Breast epithelium (tissue), 4 donors: ENCODE measurements at places on chromosomes 5 and 9.

- H3K27me3 ChIP-seq = no peaks in the 10 kb centered on the region
- no peaks in the 10 kb centered on the region for H3K4me1 ChIP-seq
- H3K36me3 ChIP-seq = no peaks in the 10 kb centered on the region
- DNase-seq = no peak
- H3K4me3 ChIP-seq = no peak overlapping the region
- no peak overlapping the region for H3K27ac ChIP-seq
These were observed 149.8 kb downstream of the ENTREP1 start for GRCh38 chr9:69474821-69475220.

DNA sequence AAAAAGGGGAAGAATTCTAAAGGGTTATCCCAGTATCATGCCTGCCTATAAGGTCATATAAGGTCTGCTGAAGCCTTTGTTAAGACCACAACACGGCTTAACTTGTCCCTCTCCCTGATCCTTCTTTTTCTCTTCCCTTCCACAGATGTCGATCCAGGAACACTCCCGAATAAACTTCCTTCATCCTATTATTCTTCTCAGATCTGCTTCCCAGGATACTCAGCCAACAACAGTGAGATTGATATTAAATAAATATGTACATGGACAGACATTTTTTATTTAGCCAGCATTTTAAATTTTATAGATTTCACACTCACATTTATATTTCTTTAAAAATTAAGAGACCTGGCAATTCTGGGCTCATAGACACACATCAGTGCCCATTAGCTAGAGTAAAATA lies 44.1 kb downstream of the DPYSL3 start:
- no peak overlapping the region for H3K27ac ChIP-seq
- H3K4me1 ChIP-seq = no peaks in the 10 kb centered on the region
- H3K4me3 ChIP-seq = no peak overlapping the region
- no peak for DNase-seq

- H3K4me3 ChIP-seq = no peak overlapping the region
- H3K4me1 ChIP-seq = no peaks in the 10 kb centered on the region
- DNase-seq = no peak
- H3K27me3 ChIP-seq = no peaks in the 10 kb centered on the region
- no peaks in the 10 kb centered on the region for H3K36me3 ChIP-seq
These were observed 149.6 kb downstream of the DROSHA start for GRCh38 chr5:31382051-31382878.

- H3K4me3 ChIP-seq = no peak overlapping the region
- no peak overlapping the region for H3K27ac ChIP-seq
- no peaks in the 10 kb centered on the region for H3K36me3 ChIP-seq
- no peak for DNase-seq
- no peaks in the 10 kb centered on the region for H3K4me1 ChIP-seq
- no peaks in the 10 kb centered on the region for H3K27me3 ChIP-seq
These were observed 55.1 kb upstream of the KDM4C start for GRCh38 chr9:6702707-6703106.

GRCh38 chr9:114631166-114631565 lies 20.1 kb downstream of the TMEM268 start:
- H3K4me1 ChIP-seq = no peaks in the 10 kb centered on the region
- no peak for DNase-seq
- H3K36me3 ChIP-seq = peaks cover 7% of the 10 kb centered on the region
- no peak overlapping the region for H3K27ac ChIP-seq

- H3K27ac ChIP-seq = no peak overlapping the region
- H3K27me3 ChIP-seq = no peaks in the 10 kb centered on the region
- no peaks in the 10 kb centered on the region for H3K4me1 ChIP-seq
- no peaks in the 10 kb centered on the region for H3K36me3 ChIP-seq
- H3K4me3 ChIP-seq = no peak overlapping the region
These were observed 179.1 kb upstream of the GNA14 start for GRCh38 chr9:77827104-77827784.

DNA sequence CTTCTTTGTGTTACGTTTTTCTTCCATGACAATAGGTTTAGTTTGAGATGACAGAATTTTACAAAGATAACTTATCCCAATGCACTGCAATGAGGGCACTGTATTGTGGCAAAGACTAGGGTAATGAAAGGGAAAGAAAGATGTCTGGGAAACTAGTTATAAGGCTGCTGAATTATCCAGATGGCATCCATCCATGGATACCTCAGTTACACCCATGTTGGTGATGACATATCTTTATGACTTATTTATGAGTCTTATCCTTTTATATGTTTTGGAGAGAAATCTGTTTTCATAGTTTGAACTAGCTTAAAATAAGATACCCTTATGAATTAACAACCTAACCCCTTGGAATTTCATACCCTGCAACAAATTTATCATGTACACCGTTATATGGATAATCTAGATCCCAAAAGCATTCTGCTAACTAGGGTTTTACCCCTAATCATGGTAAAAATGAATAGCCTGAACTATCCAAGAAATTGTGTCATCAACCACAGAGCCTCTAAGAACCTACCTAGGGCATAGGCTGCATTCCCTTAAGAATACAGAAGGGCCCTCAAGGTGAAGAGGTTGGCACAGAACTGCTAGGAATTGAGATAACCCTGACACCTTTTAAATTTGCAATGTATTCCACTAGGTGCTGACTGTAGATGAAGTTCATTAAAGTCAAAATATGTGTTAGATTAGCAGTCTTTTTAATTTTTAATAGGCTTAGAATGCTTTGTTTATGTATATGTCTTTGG lies 49.5 kb upstream of the RORB start:
- H3K4me3 ChIP-seq = no peak overlapping the region
- H3K27ac ChIP-seq = no peak overlapping the region
- no peaks in the 10 kb centered on the region for H3K4me1 ChIP-seq
- H3K27me3 ChIP-seq = no peaks in the 10 kb centered on the region

DNA sequence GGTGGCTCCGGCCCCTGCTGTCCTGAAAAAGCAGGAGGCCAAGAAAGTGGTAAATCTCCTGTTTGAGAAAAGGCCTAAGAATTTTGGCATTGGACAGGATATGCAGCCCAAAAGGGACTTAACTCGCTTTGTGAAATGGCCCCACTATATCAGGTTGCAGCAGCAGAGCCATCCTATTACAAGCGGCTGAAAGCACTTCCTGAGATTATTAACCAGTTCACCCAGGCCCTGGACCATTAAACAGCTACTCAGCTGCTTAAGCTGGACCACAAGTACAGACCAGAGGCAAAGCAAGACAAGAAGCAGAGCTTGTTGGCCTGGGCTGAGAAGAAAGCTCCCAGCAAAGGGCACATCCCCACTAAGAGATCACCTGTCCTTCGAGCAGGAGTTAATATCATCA lies 89.7 kb downstream of the MLLT3 start:
- no peaks in the 10 kb centered on the region for H3K4me1 ChIP-seq
- H3K36me3 ChIP-seq = no peaks in the 10 kb centered on the region
- no peak overlapping the region for H3K4me3 ChIP-seq
- H3K27me3 ChIP-seq = no peaks in the 10 kb centered on the region
- no peak overlapping the region for H3K27ac ChIP-seq

- H3K4me1 ChIP-seq = no peaks in the 10 kb centered on the region
- H3K27me3 ChIP-seq = no peaks in the 10 kb centered on the region
- no peak overlapping the region for H3K4me3 ChIP-seq
- no peak overlapping the region for H3K27ac ChIP-seq
These were observed 378.9 kb downstream of the KCTD16 start for GRCh38 chr5:144549580-144549979.

DNA sequence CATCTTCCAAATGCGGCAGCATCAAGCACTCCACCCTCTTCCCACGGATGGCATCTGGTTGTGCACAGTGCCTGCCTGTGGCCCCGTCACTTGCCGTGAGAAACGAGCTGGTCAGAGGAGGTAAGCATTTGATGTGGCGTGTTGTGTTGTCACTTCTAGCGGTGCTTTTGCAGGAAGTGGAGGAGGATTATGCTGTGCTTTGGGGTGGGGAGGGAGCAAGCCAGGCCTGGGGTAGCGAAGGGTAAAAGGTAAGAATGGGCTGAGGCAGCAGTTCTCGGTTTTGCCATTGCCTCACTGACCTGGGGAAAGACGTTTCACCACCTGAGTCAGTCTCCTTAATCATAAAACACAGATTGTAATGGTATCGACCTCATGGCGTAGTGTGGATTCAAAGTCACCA lies 2.3 kb upstream of the POMT1 start:
- no peaks in the 10 kb centered on the region for H3K27me3 ChIP-seq
- H3K27ac ChIP-seq = peak overlapping the region; percentile 25
- H3K36me3 ChIP-seq = peaks cover 15% of the 10 kb centered on the region
- peaks cover 9% of the 10 kb centered on the region for H3K4me1 ChIP-seq

DNA sequence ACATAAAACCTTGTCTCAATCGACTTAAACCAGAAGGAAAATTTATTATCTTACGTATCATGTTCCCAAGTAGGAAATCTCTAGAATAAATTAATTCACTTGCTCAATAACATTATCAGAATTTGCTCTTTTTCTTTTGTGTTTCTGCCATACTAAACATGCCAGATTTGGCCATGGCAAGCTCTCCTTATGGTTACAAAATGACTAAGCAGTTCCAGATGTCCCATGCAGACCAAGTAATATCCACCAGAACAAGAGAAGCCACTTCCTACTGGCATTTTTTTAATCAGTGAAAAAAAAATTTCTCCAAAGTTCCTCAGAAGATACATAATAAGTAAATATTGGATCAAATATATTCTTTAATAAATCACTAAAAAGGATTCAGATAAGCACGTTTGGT lies 25.2 kb upstream of the ADAMTS6 start:
- H3K4me1 ChIP-seq = no peaks in the 10 kb centered on the region
- H3K27ac ChIP-seq = no peak overlapping the region
- H3K4me3 ChIP-seq = no peak overlapping the region
- DNase-seq = no peak
- H3K36me3 ChIP-seq = no peaks in the 10 kb centered on the region
- H3K27me3 ChIP-seq = no peaks in the 10 kb centered on the region

GRCh38 chr5:143355710-143356109 lies 47.8 kb downstream of the NR3C1 start:
- peak overlapping the region; percentile 72 for H3K27ac ChIP-seq
- H3K36me3 ChIP-seq = no peaks in the 10 kb centered on the region
- H3K27me3 ChIP-seq = no peaks in the 10 kb centered on the region
- DNase-seq = peak; percentile 56
- no peaks in the 10 kb centered on the region for H3K4me1 ChIP-seq

DNA sequence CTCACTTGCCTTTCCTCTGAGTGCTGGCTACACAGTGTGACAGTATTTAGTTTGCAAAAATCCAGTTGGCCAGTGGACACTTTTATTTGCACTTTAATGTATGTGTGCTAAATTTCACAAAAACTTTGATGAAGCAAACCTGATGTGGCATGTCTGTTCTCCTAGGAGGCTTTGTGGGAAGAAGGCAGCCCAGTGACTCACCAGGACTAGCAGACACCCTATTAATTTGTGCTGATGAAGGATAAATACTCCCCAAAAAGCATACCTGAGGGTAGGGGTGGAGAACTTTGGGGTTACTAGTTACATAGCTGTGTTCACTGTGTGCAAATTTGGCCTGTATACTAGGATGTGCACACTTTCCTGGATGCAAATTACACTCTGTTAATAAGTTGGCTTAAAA lies 39.3 kb upstream of the IPPK start:
- H3K4me1 ChIP-seq = no peaks in the 10 kb centered on the region
- no peaks in the 10 kb centered on the region for H3K27me3 ChIP-seq
- DNase-seq = no peak
- H3K27ac ChIP-seq = no peak overlapping the region

- no peaks in the 10 kb centered on the region for H3K36me3 ChIP-seq
- DNase-seq = no peak
- no peak overlapping the region for H3K27ac ChIP-seq
- no peak overlapping the region for H3K4me3 ChIP-seq
- no peaks in the 10 kb centered on the region for H3K27me3 ChIP-seq
These were observed 26.8 kb downstream of the WWC1 start for GRCh38 chr5:168318240-168318639.

DNA sequence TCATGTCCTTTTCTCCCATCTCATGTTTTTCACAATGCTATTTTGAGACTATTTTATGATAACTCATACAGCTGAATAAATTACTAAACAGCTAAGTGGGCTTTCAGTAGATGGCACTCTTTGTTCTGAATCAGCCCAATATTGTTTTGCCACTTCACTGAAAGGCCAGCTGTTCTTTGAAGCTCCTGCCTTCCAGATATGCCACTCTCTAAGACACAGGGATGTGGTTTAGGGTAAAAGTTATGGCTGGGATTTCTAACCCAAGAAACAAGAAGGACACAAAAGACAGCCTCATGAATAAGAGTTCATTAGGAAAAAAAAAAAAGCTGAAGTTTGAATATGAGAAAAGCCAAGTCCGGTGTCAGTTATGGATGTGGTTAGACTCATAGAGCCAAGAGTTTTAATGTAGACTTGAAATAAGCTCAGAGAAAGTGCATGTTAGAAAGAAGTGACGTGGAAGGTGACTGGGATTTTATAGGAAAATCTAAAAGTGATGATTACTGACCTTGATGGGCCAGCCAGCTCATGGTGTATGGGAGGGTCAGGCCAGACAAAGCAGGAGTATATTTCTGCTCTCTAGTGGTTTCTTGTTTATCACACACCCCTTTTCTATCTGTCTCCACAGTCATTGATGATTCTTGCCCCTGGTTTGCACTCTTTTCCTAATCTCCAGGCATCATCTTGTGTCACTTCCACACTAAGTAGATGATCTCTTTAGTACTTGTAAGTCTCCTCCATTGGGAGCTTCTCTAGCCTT lies 488.5 kb downstream of the NR2F1-AS1 start:
- H3K27ac ChIP-seq = no peak overlapping the region
- DNase-seq = no peak
- no peaks in the 10 kb centered on the region for H3K4me1 ChIP-seq
- H3K4me3 ChIP-seq = no peak overlapping the region
- no peaks in the 10 kb centered on the region for H3K36me3 ChIP-seq

GRCh38 chr5:150570333-150570732 lies 62.4 kb downstream of the NDST1 start:
- no peak overlapping the region for H3K4me3 ChIP-seq
- no peaks in the 10 kb centered on the region for H3K27me3 ChIP-seq
- no peak overlapping the region for H3K27ac ChIP-seq

- no peak overlapping the region for H3K4me3 ChIP-seq
- no peaks in the 10 kb centered on the region for H3K27me3 ChIP-seq
- no peaks in the 10 kb centered on the region for H3K36me3 ChIP-seq
These were observed 11.7 kb upstream of the UGT3A2 start for GRCh38 chr5:36078430-36078829.

DNA sequence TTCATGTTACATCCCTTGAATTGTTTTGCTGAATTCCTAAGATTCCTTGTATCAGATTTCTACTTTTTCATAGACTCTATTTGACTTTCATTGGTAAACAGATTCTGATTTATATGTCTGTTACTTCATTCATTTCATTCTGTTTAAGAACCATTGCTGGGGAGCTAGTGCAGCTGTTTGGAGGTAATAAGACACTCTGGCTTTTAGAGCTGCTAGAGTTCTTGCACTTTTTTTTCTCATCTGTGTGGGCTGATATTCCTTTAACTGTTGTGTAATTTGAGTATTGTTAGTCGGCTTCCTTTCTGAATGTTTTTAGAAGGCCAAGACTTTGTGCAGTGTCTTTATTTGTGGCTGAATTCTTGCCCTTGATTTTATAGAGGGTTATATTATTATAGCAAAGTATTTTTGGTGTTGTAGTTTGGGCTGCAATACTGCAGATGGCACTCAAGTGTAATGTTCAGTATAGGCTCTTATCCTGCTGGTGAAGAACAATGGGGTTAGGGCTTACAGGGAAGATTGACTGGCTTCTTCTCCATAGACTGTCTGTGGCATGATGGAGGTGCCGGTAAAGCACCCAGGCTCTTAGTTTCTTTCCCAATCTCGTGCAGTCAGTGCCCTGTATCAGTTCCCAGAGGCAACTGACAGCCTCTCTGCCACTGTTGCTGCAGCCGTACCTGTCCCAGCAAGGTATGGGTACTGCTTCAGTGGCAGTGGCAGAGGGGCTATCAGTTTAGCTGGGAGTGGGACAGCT lies 162.2 kb downstream of the OXCT1 start:
- H3K27me3 ChIP-seq = no peaks in the 10 kb centered on the region
- no peak overlapping the region for H3K4me3 ChIP-seq
- no peak overlapping the region for H3K27ac ChIP-seq
- no peak for DNase-seq

GRCh38 chr5:81800797-81801196 lies 49.9 kb upstream of the SSBP2 start:
- H3K4me3 ChIP-seq = no peak overlapping the region
- H3K27ac ChIP-seq = peak overlapping the region; percentile 71
- no peaks in the 10 kb centered on the region for H3K36me3 ChIP-seq
- peaks cover 3% of the 10 kb centered on the region for H3K4me1 ChIP-seq
